NCI-H460 (cell line): ENCODE measurements at places on chromosomes 7 and 10.

DNA sequence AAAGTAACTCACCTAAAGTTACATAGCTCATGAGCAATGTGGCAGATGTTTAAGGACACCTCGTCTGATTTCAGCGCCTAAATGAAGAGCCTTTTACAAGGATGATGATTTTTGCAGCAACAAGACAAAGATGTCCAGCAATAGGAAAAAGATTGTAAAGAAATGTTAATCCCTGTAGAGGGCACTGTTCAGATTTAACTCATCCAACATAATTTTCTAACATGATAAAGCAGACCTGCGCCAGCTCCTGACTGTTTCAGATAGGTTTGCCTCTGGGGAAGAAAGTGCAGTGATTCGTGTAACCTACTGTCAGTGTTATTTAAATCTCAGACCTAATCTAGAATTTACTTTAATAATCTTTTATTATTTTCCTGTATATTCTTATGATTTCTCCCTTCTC, 595.2 kb downstream of the AUTS2 start:
- DNase-seq, result no peak

GRCh38 chr10:78109210-78109609, 75.5 kb downstream of the RPS24 start:
- DNase-seq, result no peak

DNA sequence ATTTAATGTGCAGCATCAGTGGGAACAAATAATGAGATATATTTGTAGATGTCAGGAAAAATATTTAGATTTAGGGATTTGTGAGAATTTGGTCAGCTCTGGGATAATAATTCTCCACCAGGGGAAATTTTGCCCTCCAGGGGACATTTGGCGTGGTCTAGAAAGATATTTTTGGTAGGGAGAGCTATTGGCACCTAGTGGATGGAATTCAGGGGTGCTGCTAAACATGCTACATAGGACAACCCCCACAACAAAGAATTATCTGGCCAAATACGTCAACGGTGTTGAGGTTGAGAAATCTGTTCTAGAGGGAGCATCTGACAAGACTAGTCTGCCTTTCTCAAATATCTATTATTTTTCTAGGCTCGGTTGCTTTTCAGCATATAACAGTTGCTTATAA, 2.1 kb downstream of the ADK start:
- DNase-seq, result peak; percentile 35

- DNase-seq, result no peak
Observed at GRCh38 chr10:124071141-124071540, 22.3 kb downstream of the CHST15 start.

DNA sequence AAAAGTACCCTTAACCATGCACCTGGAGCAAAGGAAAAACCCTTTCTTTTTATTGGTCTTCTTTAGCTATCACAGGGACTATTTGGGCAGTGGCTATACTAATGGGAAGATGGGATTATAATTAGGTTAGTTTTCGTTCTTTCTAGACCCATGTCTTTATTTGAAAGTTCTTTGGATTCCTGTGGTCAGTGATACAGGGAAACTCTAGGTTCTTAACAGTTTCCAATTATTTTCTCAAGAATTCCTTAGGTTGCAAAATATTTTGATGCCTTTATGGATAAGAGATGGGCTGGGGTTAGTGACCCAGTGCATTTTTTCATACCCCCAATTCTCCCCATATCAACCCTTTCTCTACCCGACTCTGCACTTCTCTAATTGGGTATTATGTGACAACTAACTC, 49.0 kb downstream of the ADD3 start:
- DNase-seq, result no peak

- DNase-seq, result no peak
Observed at GRCh38 chr7:128422842-128423241, 13.1 kb upstream of the IMPDH1 start.

DNA sequence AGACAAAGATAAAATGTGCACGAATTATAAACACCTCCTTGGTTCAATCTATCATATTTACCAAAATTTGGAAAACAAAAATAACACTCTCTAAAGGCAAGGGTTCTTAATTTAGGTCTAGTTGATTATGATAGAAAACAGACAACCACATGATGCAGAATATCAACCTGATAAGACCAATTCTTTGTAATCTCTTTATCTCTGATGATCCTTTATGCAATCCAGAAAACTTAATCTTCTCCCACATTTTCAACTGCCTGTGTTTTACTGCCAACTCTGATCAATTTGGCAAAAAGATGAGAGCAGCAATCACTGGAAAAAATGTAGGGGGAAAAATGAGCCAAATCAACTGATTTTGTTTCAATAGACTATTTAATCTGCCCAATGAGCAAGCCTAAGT, 148.5 kb downstream of the LRRN3 start:
- no peak for DNase-seq
